ENCODE measurements at places on chromosomes 13 and 19.

DNA sequence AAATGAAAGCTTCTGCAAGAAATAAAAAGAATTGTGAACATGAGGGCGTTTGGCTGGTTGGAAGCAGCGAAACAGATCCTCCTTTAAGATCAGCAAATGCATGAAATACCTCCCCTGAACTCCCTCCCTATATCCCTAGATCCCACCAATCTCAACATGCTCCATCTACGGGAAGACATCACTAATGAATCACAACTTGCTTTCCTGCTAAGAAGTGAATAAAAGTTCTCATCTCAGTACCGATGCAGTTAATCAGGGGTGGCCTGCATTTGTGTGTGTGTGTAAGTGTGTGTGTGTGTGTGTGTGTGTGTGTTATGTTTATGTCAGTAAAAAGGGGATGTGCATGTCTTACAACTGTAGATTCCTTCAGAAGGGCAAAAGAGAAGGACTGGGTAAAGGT lies 238.7 kb downstream of the LIG4 start:
- no peak for DNase-seq

DNA sequence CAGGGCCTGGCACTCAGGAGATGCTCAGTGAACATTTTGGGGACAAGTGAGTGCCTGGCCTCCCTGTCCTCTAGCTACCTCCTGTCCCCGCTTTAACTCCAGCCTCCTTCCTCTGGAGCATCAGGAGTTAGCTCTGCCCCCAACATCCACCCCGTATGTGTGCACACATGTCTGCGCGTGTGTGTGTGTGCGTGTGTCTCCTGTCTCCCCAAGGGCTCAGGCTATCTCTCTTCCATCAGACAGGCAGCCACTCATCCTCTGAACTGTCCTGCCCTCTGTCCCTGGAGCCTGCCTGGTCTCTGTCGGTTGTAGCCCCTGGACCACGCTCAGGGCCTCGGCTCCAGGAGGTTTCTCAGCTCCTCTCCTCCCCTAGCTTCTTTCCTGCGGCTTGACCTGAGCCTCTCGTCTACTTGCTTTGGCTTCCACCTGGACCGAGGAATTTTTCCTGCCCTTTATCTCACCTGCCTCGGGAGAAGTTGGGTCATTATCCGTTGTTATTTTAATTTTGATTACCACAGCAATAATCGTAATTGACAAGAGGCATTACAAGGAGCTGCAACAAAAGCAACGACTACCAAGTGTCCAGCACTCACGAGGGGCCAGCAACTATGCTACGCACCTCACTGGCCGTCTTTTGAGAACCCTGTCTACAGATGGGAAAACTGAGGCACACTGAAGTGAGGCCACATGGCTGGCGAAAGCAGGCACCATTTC lies 32.0 kb upstream of the ASF1B start:
- DNase-seq: no peak

DNA sequence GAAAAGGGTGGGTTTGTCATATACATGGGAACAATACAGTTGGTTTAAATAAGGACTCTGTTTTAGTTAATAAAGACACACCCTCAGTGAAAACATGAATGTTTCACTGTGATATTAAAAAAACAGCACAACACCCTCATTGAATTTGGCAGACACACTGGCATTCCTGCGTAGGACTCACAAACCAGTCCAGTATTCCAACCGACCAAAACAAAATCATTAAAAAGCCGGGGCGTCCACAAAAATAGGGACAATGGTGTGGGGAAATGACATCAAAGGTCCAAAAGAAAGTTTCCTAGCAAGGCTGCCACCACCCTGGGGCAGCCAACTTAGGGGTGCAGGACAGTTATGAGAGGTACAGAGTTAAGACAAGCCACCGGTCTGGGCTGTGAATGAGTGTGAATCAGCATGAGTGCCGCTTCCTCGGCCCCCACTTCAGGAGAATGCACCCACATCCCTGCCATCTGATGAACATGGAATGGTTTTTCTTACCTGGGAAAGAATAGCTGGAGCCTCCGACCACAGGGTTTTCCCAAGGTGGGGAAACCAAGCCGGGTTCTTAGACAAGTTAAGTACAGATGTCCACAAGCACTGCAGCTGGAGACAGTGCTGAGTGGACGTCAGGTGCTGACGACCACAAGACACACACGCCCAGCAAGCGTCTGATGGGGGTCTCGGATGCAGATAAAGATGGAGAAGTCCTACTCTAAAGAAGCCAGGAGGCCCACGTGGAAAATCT lies 73.3 kb downstream of the KLF2 start:
- DNase-seq: no peak

GRCh38 chr19:35042056-35042730 lies 672 bp downstream of the HPN start:
- no peak for DNase-seq

- peak; percentile 58 for DNase-seq
These were observed at the start of gene HS6ST3 for GRCh38 chr13:96089749-96090239. Gene HS6ST3 (plus strand): TSS chr13:96090107.

- DNase-seq: no peak
These were observed 136.3 kb upstream of the SERP2 start for GRCh38 chr13:44237276-44237767.

DNA sequence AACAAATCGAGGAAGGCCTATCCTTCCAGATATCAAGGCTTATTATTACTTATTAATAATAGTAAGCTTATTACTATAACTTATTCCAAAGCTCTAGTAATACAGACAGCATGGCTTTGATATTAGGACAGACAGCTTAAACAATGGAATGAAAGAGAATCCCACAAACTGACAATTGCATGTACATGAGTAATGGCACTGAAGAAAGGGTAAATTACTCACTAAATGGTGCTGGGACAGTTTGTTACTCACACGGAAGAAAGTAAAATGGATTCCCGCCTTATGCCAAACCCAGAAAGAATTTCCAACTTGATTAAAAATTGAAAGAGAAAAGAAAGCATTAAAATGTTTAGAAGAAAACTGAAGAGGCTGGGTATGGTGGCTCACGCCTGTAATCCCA lies 60.3 kb downstream of the MIPEP start:
- DNase-seq: no peak

GRCh38 chr13:63448692-63449091 lies 2033.0 kb upstream of the PCDH20 start:
- DNase-seq: no peak

DNA sequence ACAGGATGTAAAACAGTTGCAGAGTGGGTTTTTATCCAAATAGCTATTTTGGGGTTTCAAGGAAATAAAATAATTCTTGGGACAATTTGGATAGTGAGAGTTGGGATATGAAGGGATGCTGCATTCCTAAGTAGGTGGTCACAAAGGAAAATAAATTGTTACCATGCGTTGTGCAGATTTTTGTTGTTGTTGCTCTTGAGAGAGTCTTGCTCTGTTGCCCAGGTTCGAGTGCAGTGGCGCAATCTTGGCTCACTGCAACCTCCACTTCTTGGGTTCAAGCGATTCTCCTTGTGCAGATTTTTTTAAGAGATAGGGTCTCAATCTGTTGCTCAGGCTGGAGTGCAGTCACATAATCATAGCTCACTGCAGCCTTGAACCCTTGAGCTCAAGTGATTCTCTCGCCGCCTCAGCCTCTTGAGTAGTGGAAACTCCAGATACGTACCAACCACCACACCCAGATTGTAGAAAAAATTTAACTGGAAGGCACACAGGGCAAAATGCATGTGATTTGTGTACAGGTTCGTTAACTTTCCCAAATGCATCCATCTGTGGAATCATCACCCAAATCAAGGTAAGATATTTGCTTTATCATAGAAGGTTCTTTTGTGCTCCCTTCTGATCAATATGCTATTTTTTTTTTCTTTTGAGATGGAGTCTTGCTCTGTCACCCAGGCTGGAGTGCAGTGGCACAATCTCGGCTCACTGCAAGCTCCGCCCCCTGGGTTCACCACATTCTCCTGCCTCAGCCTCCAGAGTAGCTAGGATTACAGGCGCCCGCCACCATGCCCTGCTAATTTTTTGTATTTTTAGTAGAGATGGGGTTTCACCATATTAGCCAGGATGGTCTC lies 16.0 kb downstream of the SLC1A5 start:
- DNase-seq: no peak

- no peak for DNase-seq
These were observed 728.3 kb upstream of the SLC10A2 start for GRCh38 chr13:103794526-103794925.

DNA sequence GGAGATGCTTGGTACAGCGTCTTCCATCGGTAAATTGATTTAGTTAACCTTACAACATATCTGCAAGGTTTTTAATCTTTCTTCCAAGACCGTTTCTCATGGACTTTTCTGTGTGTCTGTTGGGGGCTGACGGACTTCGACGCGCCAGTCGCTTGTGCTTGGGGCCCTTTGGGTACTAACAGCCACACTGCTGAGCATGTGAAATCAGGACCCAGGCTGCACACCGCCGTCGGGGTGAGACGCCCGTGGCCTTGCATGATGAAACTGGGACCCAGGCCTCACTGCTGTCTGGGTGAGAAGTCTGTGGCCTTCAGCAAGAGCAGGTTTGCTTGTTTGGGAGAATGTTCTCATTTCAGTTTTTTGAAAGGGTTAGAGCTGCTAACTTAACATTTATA lies 9.8 kb downstream of the ATP4B start:
- DNase-seq: peak; percentile 83

DNA sequence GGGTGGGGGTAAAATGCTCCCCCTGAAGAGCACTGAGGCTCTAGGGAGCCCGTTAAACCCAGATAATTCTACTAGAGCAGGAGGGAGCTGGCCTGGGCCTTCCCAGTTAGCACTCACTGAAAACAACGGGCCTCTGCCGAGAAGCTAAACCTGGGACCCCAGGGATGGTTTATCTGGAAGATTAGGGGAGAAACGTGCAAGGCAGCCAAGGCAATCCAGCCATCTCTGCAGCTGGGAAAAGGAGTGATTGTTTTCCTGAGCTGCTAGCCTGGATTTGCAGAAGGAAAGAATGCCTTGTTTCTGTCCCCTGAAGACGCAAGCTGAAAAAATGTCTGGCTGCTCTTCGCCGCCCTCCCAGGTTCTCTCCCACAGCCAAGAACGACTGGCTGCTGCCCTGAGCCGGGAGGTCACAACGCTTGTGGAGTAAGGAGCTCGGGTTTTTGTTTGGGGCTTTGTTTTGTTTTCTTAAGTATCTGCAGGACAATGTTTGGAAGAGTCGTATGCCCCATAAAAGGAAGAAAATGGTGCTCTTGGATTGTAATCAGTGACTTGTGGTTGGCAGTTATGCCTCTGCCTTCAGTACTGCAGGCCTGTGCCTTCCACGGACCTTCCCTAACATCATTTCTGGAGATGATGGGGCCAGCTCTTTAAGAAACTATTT lies 31.5 kb downstream of the COL4A2 start:
- DNase-seq: no peak

GRCh38 chr13:101763191-101763590 lies 310.7 kb downstream of the ITGBL1 start:
- DNase-seq: no peak

DNA sequence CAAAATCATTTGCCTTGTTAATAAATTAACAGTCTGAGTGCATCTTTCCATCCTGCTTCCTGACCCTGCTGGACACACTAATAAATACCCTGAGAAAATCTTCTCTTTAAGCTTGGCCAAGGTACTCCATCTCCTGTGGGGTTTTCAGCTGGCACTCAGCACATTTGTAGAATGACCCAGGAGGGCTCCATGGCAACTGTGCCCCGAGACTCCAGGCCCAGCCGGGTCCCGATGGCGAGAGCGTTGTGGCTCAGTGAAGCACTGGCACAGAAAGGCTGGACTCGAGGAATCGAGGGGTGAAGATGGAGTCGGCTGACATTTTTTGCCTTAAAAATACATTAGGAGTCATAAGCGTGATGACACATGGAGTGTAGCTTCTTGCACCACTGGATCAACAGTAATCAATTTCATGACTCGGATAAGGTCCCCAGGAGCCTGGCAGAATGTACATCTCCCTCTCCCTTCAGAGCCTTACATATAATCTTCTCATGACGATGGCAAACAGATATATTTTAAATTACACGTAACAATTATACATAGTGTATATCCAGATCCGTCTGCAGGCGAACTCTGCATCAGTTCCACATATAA lies 85.4 kb downstream of the SLC7A1 start:
- no peak for DNase-seq

DNA sequence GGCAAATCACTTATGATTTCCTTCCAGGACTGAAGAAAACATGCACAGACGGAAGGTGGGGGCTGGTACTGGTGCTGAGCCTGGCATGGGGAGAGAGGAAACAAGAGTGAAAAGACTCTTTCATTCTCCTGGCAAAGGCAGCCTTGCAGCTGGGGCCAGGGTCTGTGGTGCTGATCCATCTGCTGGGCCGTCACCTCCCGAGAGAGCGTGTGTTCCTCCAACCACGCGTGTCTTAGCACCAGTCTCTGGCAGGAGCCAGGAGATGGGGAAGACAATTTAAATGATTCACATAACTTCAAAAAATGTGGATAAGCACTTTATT lies 23.9 kb upstream of the SPART start:
- no peak for DNase-seq

- DNase-seq: no peak
These were observed 161.5 kb downstream of the KATNAL1 start for GRCh38 chr13:30145709-30146367.

All from NCI-H1105 treated with DMSO at 0.1 percent for 48 hours (cell line).